ENCODE measurements at places on chromosomes 13 and 19.

GRCh38 chr13:113919761-113920559, 53.9 kb downstream of the C13orf46 start:
- DNase-seq: no peak

- no peak for DNase-seq
Measured at GRCh38 chr13:20684546-20684945, 19.0 kb upstream of the IL17D start.

DNA sequence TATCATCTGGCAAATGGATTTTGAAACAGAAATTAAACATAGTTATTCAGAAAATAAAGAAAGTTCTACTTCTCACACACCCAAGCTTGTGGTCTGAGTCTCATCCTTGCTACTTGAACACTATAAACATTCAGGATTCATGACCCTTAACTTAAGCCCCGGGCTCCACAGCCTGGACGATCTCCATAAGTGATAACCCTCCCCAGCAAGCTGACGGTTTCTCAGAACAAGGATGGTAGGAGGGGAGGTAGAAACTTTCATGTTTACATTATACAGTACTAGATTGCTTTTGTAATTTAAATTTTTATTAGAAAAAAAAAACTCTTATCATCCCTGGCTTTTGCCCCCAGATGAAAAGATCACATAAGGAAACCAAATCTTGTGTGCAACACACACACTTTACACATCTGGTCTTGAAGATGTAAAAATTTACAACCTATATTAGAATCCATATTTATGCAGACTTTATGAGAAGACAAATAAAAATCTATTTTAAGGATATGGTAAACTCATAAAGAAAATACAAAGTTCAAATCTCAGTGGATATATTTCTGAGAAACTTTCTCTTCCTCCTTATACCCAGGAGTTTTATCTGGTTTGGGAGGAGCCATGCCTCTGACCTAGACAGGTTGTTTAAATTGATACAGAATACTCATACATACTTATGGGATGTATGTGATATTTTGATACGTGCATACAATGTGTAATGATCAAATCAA, 20.0 kb upstream of the ATP12A start:
- no peak for DNase-seq

- DNase-seq: peak; percentile 86
Measured at GRCh38 chr13:78603240-78603957, at the start of gene POU4F1. TSS of gene POU4F1 (minus strand) at chr13:78603552. CDS start at chr13:78603326, 226 bp downstream.

DNA sequence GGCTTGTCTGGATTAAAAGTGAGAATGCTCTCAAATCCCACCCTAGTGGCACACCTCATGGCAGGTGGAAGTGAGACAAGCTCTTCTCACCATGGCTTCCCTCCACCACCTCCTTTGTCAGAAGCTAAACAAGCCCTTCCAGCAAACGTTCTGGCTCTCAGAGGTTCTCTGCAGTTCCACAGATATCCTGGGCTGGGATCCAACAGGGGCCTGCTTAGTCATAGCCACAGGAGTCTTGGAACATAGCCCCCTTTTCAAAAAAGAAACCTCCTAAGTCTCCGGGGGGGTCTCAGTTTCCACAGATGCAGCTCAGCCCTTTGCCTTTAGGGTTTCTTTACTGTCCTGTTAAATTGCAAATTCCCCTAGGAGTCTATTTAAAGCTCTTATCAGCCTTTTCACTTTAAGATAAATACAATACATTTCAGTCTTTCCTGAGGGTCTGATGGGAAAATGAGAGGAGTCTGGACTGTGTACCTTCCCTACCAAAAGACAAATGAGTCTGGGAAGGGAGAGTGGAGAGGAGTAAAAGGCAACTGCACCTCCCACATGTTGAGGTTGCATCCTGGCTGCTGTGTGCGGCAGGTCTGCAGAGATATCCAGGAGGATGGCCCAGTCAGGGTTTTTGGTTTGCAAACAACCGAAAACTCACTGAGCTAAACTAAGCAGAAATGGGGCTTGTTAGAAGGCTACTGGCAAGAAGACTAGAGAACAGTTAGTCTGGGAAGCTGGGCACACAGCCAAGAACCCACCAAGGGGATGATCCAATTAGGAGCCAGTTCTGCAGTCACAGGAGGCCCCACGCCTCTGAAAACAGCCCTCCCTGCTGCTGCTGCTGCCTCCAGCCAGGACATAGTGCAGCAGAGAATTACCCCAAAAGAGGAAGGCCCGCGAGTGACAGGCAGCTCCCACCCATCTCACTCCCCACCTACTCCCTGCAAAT, 41.4 kb upstream of the SERP2 start:
- no peak for DNase-seq

DNA sequence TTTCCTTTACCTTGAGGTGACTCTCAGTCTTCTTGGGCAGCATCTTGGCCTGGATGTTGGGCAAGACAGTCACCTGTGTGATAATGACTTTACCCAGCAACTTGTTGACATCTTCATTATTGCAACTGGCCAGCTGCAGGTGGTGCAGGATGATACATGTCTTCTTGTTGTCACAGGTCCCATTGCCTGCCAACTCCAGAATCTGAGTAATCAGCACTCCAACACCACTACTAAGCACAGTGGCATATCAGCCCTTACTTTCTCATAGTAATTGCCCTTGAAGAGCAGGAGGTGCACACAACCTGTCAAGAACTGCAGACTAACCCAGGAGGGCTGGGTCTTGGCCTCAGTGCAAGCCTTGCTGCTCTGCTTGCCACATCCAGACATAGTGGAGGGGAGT, 57.8 kb downstream of the CCNA1 start:
- DNase-seq: no peak

DNA sequence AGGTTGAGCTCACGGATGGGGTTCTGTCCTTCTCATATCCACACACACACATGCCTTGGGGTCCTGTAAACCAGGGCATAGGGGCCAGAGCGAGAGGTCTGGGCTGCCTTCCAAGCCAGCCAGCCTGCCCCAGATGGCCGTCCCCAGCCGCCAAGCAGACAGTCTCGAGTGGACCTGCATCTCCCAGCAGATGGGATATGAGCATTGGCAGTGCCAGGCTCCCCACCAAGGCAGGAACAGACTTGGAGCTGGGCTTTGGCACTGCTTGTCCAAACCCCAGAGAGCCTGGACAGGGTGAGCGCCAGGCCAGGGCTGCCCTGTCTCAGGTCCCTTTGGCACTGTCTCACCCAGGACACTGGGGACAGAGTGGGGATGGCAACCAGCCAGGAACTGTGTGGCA, 130.4 kb downstream of the DPF1 start:
- no peak for DNase-seq

DNA sequence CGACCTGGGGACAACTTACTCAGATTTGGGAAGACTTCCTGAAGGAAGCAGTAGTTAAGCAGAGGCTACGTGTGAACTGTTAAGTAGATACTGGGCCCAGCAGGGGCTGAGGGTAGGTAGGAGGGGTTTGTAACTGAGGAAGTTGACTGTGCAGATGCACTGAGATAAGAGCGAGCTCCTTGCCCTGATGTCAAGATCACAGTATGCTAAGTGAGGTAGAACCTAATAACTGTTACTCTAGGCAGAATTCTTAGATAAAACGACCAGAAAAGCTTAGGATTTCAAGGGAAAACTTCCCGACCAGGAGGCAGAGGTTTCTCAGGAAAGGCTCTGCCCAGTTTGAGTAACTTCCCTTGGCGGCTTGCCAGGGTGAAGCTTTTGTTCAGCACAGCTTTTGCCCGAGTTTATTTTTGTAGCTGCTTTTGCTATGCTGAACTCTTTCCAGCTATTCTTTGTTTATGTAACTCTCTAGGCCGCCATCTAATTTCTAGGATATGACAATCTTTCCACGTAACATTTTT, 632.1 kb downstream of the DIAPH3 start:
- DNase-seq: no peak

- no peak for DNase-seq
Measured at GRCh38 chr19:5435642-5436017, 19.6 kb upstream of the ZNRF4 start.

GRCh38 chr13:46615888-46616531, 63.0 kb downstream of the LRCH1 start:
- no peak for DNase-seq

GRCh38 chr13:32298695-32299094, 16.5 kb downstream of the ZAR1L start:
- DNase-seq: no peak

DNA sequence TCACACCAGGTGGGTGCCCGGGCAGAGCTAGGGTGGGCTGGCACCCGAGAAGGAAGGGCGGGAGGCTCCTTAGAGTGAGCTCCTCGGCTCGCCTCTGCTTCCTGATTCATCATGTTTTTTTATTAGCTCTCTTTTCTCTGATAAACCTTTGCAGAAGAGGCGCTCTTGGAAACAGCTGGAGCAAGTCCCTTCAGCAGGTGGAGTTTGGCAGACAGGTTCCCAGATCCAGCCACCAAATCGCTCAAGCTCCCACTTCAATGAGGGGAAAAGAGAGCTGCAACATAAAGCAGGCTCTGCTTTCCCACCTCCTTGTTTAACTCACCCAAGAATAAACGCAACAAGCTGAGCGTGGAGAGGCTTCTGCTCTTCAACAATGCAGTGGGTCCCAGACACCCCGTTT, 244.8 kb downstream of the TSHZ3 start:
- no peak for DNase-seq

DNA sequence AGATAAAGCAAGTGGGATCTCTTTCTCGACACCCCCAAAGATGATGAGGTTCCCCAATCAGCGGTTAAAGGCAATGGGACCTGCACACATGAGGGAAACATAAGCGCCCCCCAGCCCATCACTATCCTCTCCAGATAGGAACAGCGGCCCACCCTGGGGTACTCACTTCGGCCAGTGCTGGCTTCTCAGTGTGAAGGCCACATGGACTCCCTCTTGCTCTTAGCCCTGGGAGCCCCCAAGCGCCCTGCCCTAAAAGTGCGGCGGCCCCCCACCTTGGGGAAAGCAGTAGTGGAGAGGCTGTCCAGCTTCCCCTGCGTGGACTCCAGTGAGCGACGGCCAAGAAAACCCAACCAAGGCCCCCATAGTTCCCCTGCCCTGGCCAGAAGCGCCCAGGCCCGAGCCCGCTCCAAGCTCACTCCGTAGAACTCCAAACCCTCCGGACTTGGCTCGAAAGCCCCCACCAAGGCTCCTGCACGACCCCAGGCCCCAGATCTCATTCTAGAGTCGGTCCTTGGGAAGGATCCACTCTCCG, 1.0 kb downstream of the CACNA1A start:
- no peak for DNase-seq

DNA sequence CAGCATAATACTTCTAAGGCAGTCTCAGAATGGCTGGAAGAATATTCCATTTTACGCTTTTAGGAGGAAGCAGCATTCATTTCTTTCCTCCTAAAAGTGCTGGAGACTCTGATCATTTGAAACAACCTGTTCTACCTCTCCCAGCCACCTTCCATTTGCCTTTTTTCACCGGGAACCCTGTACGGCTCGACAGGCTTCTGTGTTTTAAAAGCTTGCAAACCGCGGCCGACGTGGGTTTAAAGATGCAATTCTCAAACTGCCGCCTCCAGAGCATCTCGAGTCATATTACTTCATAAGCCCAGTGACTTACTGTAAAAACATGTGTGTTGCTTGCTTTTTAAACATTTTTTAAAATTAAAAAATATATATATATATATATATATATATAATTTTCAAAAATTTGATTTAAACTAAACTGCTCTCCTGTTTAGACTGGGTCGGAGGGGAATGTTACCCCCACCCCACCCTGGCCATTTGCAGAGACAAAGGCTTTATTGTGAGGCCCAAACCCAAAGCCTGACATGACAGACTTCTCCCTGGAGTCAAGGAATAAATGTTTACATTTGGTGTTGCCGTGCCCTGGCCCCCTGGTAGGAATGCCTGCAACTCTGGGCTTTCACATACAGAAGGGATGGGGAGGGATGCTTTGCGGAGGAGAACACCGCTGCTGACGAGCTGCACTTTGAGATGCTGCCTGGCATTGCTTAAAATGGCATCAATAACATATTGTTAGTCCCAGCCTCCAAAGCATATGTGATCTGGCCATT, 30.4 kb downstream of the ZNF536 start:
- no peak for DNase-seq

- DNase-seq: no peak
Measured at GRCh38 chr13:113360446-113360845, 3.5 kb downstream of the GRTP1 start.

- no peak for DNase-seq
Measured at GRCh38 chr19:38830039-38830733, 1.4 kb downstream of the ECH1 start.

- no peak for DNase-seq
Measured at GRCh38 chr13:31172001-31172400, 10.3 kb upstream of the HSPH1 start.

DNA sequence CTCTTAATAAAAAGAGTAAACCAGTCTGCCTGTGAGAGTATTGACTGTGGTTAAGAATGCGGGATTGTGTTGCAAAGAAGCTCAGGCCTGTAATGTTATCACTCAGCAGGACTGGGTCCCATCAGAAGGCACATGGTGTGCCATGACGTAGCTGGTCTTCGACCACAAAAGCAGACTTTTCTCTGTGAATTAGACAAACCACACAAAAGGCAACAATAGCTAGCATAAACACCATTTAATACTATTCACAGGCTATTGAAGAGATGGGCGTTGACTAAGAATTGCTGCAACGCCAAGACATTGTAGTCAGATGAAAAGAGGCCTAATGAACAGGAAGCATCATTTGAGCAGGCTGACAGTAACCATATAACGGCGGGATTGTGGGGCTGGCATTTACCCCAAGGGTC, 235.6 kb upstream of the SOX21 start:
- DNase-seq: no peak

- no peak for DNase-seq
Measured at GRCh38 chr13:50420718-50421472, 405.7 kb downstream of the KCNRG start.

GRCh38 chr19:37926711-37927110, 19.7 kb downstream of the SIPA1L3 start:
- no peak for DNase-seq

DNA sequence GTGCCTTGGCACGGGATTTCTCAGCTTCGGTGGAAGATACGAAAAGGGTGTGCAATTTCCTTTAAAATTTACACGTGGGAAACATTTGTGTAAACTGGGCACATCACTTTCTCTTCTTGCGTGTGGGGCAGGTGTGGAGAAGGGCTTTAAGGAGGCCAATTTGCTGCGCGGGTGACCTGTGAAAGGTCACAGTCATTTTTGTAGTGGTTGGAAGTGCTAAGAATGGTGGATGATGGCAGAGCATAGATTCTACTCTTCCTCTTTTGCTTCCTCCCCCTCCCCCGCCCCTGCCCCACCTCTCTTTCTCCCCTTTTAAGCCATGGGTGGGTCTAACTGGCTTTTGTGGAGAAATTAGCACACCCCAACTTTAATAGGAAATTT, 7.2 kb downstream of the SLITRK5 start:
- DNase-seq: no peak

DNA sequence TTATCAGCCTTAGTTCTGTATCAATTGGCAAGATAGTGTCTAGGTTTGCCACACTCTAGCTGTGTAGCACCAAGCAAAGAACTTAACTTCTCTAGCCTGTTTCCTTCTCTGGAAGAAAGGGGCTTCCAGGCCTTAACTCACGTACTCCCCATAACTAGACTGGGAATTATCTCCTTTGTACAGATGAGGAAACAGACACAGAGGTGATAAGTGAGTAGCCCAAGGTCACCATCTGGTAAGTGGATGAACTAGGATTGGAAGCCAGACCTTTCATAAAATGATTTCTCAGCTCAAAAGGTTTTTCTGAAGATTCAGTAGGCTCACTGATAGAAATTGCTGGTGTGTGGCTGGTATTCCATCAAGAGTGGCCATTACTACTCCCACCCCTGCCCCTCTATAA, 3.1 kb downstream of the ZNF428 start:
- DNase-seq: no peak

GRCh38 chr13:40609972-40610726, 56.3 kb downstream of the FOXO1 start:
- DNase-seq: no peak

GRCh38 chr13:26624572-26624971, 67.1 kb downstream of the WASF3 start:
- no peak for DNase-seq

- DNase-seq: no peak
Measured at GRCh38 chr13:96229356-96229755, 139.4 kb downstream of the HS6ST3 start.
